ENCODE measurements at places on chromosomes 2 and 18.

DNA sequence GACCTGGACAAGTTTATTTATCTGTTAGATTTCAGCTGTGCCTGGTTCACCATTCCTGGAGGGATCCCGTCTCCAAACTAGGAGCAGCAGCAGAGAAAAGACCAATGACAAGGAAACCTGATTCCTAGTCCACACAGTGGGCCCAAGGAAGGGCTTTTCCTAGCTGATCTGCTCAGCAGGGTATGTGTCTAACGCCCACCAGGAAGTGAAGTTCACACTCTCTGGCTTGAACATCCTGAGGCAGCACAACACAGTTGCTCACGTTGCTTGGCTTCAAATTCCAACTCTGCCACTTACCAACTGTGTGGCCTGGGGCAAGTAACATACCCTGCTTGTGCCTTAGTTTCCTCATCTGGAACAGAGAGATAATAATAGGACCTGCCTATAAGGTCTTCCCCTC, 42.9 kb downstream of the XDH start:
- DNase-seq, result no peak

- DNase-seq, result no peak
These were observed 172.0 kb upstream of the GALNT5 start for GRCh38 chr2:157085522-157085921.

DNA sequence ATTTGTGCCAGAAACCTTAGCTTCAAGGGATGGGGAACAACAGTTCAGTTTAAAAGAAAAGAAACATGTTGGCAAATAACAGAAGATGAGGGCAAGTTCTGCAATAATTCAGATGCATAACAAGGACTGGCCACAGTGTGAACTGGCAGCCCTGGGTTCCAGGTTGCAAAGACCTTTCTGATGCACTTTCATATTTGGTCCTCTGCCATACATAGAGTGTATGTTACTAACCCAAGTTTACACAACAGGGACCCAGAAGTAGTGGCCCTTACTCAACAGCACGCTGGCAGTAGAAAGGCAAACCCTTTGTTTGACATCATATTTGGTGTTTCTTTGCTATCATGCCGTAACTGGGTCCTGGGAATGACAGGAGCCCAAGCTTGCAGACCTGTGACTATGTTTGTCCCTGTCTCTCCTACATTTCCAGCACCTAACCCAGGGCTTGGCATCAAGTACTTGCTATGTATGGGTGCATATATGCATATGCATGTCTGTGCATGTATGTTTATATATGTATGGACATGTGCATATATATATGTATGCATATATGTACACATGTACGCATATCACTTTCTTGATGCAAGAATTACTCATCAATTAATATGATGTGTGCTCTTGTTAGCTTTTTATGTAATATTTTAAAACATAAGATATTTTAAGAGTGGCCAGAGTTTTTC, 94.3 kb downstream of the MBP start:
- no peak for DNase-seq

DNA sequence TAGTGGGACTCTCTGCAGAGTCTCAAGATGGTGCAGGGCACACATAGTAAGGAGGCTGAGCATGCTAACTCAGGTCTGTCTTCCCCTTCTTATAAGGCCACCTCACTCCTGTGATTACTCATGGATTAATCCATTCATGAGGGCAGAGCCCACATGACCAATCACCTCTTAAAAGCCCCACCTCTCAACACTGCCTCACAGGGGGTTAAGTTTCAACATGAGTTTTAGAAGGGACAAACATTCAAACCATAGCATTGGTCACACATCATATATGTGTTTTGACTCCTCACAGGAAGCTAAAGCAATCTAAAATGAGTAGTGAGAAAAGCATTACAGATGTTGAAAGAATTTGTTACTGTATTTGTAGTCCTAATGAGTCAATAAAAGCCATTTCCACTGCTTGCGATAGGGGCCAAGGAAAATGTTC, 57.5 kb downstream of the DTNA start:
- no peak for DNase-seq

DNA sequence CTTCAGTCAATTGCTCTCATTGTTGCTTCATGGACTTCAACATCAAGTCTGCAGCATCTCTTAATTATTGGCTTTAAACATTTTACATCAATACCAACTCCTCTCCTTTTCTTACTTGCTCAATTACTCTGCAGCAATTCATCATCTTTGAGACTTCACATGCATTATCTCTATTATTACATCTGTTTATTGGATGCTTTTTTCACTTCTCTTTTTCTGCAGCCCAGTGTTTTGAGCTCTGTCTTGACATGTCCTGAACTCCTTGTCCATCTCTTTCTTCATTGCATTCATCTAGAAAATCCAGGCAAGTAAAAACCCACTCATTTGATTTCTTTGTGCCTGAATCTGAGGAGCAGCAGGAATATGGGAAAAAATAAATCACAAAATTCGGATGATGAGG, 647.9 kb downstream of the PLCL1 start:
- no peak for DNase-seq

GRCh38 chr2:66872986-66873754, 438.2 kb downstream of the MEIS1 start:
- no peak for DNase-seq

DNA sequence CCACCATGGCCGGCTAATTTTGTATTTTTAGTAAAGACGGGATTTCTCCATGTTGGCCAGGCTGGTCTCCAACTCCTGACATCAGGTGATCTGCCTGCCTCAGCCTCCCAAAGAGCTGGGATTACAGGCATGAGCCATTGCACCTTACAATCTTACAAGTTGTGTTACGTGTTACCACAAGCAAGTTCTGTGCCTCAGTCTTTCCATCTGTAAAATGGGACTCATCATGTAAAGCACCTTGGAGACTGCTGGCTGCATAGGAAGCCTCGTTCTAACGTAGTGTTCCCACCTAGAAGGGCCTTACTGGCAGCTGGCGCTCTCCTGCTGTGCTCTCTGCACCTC, 10.0 kb downstream of the DNAJB2 start:
- DNase-seq, result no peak

DNA sequence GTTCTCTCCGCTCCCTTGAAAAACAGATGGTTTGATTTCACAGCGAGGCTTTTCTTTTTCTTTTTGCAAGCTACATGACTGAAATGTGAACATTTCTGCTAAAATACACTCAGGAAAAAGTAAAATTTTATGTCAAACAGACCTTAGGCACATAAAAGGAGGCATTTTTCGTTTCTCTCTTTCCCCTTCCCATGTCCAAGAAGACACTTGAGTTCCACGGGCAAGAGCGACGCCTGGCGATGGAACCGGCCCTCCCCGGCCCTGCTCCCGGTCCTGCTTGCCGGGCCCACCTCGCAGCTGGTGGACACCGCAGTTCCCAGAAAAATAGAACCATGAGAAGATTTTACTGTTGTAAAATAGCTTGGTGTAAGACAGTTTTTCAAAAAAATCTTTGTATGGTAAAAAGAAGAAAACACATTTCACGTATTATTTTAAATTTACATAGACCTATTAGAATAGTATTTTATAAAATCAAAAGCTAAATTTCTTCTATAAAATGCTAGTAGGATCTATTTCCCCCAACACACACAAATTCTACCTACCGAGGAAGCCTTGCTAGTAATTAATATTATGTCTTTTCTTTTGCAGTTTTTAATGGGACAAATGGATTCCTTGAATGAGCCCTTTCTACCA, 2.3 kb upstream of the ALKAL2 start:
- DNase-seq, result no peak

DNA sequence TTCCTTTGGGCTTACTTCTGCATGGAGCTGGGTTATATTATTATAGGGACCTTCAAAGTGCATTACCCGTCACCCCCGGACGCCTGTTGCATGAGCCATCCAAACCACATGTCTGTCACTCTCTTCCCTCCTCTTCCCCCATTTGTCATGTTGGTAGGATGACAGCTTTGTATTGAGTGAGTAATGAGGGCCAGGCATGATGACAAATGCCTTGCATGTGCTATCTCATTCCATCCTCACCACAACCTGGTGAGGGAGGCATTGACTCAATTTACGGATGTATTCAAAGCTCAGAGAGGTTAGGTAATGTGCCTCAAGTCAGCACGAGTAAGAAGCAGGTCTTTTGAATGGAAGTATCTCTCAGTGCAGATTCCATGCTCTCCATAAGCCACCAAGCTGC, 510.5 kb upstream of the TNP1 start:
- DNase-seq, result no peak

- no peak for DNase-seq
These were observed 23.2 kb downstream of the LAMA3 start for GRCh38 chr18:23712445-23712844.

DNA sequence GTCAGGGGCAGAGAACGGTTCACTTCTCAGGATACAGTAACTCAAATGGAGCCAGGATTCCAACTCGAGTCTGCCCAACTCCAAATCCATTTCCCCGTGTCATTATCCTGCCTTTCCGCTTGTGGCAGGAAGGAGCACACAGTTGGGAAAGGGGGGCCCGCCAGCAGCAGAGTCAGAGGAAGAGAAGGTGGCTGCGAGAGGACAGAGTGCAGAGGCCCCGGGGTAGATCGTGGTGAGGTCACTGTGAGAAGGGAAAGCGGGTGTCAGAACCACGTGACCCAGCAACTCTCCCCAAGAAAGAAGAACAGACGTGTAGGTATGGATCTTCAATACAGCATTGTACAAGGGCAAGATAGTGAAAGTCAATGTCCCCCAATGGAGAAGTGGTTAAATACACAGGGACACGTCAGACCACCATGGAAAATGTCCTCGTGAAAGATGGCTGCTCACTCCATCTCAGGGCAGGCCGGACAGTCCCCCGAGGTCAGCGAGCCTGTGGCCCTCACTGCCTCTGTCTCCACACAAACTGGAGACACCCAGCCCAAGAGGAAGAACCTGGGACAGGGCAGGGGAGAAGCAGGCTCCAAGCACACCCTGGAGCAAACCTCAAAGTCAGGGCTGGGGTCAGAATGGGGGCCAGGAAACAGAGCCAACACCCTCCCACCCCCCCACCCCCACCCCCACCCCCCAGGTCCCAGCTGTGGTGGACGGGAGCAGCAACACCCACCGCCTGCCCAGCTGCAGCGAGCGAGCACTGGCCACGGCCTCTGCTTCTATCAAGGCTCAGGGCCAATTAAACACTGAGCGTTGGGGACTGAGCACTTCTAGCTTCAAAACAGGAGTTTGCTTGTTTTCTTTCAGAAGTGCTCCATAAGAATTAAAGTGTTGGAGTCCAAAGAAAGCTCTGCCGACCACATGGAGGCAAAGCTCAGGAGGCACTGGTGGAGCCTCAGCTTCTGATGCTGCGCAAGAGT, 92.7 kb downstream of the EIPR1 start:
- DNase-seq, result no peak

- no peak for DNase-seq
These were observed 125.2 kb upstream of the COL3A1 start for GRCh38 chr2:188848887-188849435.

- DNase-seq, result no peak
These were observed 260.8 kb upstream of the FAM98A start for GRCh38 chr2:33859811-33860461.

- DNase-seq, result no peak
These were observed 62.3 kb upstream of the NABP1 start for GRCh38 chr2:191615596-191615995.

DNA sequence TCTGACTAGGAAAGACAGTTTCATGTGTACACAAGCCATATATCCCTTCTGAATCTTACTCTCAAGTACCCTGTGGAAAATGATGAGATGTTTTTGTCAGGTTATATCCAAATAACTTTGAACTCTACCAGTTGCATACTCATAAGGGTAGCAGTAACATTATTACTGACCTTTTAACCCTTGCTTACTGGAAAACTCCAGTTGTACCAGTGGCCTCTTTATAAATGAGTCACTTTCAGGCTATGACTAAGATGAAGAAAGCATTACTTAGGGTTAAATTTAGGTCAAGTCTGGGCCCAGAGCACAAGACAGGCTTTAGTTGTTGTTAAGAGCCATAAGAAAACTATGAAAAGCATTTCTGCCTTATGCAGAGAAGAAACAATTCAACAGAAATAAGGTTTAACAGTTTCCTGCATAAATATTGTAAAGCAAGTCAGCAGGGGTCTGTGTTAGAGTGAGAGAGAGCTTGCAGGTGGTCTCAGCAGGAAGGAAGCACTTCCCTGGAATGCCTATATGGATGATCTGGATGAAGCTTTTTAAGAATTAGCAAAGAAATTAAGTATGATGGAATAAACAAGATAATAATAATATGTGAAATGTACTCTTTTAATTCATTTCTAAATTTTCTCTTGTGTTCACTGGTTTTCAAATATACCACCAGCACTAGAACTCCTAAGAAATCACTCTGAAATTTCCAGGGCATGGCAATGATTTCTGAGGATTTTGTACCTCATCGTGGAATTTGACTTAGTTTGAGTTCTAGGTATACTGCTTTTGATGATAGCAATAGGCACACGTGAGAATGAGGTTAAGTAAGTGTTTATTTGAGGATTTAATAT, 126.6 kb downstream of the UBE2E3 start:
- DNase-seq, result peak; percentile 44

DNA sequence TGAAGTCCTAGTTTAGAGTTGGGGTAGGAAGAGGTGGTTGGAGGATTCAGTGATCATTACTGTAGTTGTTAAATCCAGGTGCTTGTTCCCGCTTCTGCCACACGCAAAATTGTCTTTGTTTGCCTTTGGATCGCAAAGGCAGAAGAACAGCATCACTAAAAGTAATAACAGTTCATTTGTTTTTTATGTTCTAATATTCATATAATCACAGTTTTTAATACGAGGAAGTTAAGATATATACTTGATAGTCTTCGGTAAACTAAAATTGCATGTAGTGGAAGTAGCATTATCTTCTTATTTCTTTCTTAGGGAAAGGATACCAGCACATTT, 365 bp downstream of the NDUFB3 start:
- DNase-seq, result no peak

- DNase-seq, result no peak
These were observed 1.5 kb downstream of the MTA3 start for GRCh38 chr2:42569883-42570282.

- no peak for DNase-seq
These were observed 856.8 kb downstream of the DPP10 start for GRCh38 chr2:115299199-115299598.

DNA sequence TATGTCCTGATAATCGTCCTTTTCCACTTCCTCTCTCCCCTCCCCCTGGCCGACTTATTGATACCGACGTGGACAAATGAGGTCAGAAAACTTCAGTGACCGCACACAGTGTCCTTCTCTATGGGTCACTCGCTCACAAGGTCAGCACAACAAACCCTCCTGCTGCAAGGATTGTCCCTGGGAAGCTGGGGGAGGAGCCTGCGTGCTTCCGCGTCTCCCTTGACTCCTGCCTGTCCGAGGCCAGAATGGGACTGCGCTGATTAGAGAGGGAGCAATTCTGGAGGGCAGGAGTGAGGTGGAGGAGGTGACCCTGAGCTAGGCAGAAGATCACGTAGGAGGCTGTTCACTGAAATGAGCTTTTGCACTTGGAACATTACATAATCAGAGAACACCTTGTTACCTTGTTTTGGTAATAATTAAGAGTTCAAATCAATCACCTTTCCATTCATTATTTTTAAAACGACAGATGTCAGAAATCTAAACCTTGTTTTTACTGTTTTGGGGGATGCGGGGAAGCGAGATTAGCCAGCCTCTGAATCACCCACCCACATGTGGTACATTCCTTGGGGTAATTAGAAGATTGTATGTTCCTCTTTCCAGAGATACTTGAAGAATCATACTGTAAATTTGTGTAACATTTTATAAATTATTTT, 70.6 kb downstream of the CTAGE1 start:
- no peak for DNase-seq

GRCh38 chr18:59690996-59691395, 6.2 kb downstream of the CCBE1 start:
- DNase-seq, result no peak

Measured in bone marrow (tissue), 2 donors.